ENCODE measurements at places on chromosomes 6 and 20.

GRCh38 chr6:10248378-10248843 lies 166.5 kb downstream of the TFAP2A start:
- no peak for DNase-seq

GRCh38 chr6:148817689-148818088 lies 70.9 kb downstream of the UST start:
- no peak for DNase-seq

DNA sequence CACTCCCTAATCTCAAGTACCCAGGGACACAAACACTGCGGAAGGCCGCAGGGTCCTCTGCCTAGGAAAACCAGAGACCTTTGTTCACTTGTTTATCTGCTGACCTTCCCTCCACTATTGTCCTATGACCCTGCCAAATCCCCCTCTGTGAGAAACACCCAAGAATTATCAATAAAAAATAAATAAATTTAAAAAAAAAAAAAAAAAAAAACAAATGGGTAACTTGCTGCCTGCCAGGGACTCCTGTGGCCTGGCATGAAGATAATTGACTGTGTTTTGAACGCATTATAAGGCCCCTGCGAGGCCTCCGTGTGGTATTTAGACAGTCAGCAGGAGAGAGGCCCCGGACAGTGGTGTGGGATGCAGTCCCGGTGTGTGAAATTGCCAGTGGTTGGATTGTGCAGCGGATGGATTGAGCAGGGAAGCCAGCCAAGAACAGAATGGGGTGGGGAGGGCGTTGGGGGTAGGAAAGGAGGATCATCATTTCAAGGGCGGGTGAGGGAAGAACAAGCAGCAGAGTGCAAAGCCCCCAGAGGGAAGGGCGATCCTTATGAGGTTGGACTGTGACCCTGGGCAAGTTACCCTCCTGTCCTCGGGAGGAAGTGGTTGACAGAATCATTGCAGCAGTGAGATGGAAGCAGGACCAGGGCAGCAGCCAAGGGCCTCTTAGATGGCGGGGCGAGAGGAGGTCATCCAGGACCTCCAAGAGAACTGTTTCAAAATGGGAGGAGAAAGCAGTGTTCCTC lies 43.3 kb downstream of the PPARD start:
- no peak for DNase-seq

DNA sequence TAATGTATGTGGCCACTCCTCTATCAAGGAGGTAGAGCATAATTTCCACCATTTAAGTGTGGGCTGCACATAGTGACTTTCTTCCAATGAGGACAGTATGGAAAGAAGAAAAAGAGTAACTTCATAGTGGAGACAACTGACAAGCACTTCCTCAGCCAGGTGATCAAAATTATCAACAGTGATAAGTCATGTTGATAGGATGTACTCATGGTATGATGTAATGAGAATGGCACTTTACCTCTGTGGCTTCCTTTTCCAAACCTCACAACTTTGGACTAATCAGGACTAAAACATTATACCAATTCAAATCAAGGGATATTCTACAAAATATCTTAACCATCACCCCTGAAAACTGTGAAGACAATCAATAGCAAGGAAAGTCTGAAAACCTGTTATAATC lies 302.3 kb upstream of the CITED2 start:
- DNase-seq = no peak

DNA sequence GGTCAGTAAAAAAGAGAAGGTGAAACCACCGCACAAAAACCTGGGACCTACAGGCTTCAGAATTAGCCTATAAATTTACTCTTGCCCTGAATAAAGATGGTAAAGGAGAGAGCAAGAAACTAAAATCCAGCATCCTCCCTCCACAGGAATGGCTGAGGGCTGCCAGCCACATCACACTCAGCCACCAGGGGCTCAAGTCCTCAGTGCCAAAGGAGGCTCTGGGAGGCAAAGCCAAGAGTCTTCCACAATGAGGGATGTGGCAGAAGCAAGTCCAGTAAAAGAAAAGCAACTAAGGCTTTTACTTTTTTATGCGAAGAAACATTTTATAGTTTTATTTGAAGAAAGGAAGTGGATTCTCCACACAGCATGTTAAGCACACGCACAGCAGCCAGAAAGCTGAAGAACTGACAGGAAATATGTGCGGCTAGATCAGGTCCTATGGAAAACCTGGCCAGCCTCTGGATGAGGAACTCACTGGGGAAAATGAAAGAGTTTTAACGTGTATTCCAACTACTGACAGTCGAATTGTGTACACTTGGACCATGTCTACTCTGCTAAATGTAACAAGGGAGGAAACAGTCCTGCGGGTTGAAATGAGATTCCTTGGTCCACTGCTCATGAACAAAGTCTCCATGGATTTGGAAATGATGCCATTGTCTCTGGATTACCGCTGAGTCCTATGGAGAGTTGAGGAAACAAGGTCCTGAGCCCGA lies 219.4 kb upstream of the SSTR4 start:
- no peak for DNase-seq

GRCh38 chr6:34305982-34306708 lies 57.3 kb upstream of the SMIM29 start:
- DNase-seq = no peak

GRCh38 chr6:16483315-16483875 lies 245.0 kb downstream of the GMPR start:
- no peak for DNase-seq

DNA sequence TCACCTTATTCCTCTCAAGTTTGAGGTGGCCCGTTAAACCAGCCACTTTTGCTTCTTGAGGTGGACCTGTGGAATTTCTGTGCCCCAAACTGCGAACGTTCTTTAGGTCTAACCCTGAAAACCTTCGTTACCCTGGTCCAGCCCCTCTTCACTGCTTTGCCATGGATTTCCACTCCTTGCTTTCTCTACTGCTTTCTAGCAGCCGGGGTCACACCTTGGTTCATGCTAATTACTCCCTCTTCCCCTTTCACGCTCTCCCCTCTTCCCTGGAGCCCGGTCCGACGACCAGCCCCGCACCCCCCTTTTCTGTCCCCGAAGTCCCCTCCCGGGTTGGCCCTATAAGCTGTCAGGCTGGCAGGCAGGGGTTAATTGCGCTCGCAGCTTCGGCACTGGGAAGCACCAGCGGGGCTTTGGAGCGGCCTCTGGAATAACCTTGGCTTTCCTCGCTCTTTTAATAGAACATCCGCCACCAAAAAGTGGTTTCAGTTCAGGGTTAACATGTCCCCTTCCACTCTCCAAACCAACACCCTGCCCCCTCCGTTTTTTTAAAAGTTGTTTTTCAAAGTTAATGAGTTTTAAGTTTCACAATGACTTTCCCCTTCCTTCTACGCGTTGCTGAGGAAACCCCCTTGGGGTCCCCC lies 1.4 kb upstream of the HIVEP1 start:
- peak; percentile 76 for DNase-seq

- DNase-seq = no peak
These were observed 25.1 kb downstream of the GPR63 start for GRCh38 chr6:96812077-96812703.

DNA sequence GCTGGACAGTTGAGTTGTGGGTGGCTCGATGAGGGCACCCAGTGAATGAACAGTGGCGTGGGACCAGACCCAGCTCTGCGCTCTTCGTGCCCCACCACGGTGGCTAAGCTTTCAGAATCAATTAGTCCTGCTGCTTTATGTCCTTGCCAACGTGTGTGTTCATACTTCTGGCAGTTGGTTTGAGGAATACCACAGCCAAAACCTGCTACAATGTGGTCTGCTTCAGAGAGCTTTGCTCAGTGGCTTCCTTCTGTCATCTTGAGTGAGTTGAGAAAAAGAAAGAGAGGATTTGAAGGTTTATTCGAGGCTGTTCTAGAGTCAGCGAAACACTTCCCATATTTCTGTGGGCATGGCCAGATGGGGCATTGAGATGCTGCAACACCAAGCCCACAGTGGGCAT lies 39.5 kb upstream of the SLC22A2 start:
- no peak for DNase-seq

DNA sequence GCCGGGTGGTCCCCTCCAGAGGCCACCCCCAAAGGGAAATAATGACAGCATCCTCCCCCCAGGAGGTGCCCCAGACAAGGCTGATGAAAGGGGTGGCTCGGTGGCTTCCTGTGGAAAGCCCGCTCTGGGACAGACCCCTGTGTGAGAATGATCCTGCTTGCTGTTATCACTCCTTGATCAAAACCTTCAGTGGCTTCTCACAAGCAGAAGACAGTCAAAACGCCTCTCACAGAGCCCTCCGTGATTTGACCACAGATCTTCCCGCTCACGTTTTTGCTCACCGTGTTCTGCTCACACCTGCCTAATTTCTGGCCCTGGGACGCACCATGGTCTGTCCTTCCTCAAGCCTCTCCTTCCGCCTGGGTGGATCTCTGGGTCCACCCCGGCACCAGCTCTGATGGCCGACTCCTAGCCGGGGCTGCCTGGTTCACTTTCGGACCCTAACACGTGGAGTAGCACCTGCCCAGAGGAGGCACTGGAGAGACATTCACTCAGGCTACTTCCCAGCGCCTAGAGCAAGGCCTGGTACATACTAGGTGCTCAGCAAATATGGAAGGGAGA lies 210.4 kb downstream of the ANKRD60 start:
- no peak for DNase-seq

- no peak for DNase-seq
These were observed 317.1 kb downstream of the PLCB1 start for GRCh38 chr20:8449123-8449522.

DNA sequence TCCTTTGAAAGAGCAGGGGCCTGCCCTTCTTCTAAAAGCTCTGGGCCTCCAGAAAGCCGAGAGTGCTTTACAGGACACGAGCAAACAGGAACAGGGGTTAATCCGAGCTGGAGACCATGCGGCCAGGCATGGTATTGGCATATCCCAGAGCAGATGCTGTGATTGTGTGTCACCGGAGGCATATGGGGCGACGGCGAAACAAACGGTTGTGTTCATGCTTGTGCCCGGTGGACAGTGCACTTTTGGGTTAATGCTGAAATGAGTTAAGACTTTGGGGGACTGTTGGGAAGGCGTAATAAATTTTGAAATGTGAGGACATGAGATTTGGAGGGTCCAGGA lies 1088.7 kb upstream of the DEFB115 start:
- no peak for DNase-seq

DNA sequence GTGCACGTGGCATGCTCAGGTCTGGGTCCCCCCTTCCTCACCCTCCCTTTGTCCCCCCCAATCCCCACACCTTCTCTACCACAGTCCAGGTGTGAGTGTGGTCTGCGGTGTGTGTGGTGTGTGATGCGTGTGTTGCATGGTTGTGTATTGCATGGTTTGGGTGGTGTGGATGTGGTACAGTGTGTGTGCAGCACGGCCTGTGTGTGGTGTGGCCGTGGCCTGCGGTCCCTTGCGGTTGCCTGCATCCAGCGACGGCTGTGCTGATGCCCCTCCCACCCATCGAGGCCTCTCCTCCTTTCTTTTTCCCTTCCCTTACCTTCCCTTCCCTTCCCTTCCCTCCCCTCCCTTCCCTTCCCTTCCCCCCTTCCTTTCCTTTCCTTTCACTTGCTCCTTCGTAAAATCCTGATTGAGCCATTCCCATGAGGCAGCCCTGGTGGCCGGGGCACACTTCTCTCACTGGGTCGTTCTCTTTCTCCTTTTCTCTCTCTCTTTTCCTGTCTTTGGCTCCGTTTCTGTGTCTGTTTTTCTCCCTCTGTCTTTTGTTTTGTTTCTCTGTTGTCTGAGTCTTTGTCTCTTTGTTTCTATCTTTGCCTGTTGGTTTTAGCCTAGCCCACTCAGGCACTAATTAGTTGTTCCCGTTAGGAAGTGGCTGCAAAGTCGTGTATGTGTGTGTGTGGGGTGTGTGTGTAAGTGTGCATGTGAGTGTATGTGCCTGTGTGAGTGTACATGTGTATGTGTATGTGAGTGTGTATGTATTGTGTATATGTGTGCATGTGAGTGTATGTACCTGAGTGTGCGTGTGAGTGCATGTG lies 65.7 kb downstream of the SRC start:
- DNase-seq = no peak

- no peak for DNase-seq
These were observed 50.2 kb downstream of the RREB1 start for GRCh38 chr6:7157752-7158616.

DNA sequence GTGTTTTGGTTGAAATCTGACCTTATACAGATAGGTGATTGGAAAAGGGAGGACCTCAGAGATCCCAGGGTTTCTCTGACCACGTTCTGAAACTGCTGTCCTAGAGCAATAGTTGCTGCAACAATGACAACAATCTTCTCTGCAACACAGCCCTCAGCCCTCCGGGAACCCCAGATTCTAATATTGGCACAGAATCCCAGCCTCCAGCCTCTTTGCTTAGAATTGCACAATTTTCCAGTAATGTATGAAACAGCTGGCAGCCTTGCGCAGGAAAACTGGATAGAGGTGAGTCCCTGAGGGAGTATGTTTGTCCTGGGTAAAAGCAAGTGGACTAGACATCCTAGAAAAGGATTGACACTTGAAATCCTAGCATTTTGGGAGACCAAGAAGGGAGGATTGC lies 30.4 kb upstream of the PNRC1 start:
- DNase-seq = no peak

DNA sequence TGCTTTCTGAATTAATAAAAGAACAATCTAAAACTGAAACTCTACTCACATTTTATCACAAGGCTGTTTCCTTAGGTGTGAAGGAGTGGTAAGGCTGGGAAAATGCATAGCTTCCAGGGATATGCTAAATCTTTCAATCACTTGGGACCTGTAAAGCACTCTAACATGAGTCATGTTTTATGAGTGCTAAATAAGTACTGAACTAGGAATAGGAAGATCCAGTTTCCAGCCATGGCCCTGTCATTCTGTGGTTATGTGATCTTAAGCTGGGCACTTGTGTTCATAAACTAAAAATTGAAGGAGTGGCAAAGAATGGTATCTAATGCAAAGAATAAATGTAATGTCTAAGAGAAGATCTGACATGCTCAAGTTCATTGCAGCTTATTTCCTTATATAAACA lies 6.1 kb upstream of the TMEM200A start:
- no peak for DNase-seq

GRCh38 chr6:140083375-140083774 lies 708.9 kb upstream of the CITED2 start:
- no peak for DNase-seq

DNA sequence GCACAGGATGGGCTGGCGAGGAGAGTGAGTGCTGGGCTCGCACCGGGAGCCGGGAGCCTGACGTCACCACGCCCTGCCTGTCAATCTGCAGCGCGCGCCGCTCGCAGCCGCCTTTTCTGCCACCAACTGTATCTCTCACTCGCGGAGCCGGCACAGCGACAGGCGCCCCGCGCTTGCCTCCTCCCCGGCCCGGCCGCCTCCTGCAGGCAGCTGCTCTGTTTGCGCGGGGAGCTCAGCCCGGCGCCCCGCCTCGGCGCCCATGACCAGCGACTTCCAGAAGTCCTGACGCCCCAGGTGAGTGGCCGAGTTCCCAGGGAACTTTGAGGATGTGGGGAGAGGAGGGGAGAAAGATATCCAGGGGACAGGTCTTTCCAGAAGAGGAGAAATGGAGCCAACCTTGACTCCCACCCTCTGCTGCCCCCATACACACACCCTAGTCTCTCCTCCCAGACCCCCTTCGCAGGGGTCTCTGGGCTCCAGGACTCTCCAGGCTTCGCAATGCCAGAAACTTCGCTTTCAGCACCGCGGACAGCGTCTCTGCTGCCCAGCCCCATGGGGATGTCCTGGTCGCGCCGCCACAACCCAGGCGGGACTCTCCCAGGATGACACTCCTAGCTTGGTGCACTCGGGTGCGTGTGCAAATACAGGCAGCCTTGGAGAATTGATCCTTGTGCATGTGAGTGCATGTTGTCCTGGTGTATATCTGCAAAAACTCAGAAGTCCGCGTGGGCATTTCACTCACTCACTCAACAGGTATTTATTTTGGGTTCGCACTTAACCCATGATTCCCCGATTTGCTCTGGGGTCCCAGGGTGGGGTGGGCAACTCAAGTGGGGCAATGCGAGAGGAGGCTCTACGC lies at the start of gene GPR6:
TSS of gene GPR6 (plus strand) at position 138 of the 859 bp plus-strand sequence. CDS start 802 bp downstream, outside the sequence.
- peak; percentile 61 for DNase-seq

- no peak for DNase-seq
These were observed 10.3 kb downstream of the SLC2A4RG start for GRCh38 chr20:63749597-63750508.

- DNase-seq = no peak
These were observed 45.3 kb downstream of the VAPB start for GRCh38 chr20:58434326-58434725.
